Suppressor macrophage (primary cell): ENCODE measurements at places on chromosomes 3 and 15.

DNA sequence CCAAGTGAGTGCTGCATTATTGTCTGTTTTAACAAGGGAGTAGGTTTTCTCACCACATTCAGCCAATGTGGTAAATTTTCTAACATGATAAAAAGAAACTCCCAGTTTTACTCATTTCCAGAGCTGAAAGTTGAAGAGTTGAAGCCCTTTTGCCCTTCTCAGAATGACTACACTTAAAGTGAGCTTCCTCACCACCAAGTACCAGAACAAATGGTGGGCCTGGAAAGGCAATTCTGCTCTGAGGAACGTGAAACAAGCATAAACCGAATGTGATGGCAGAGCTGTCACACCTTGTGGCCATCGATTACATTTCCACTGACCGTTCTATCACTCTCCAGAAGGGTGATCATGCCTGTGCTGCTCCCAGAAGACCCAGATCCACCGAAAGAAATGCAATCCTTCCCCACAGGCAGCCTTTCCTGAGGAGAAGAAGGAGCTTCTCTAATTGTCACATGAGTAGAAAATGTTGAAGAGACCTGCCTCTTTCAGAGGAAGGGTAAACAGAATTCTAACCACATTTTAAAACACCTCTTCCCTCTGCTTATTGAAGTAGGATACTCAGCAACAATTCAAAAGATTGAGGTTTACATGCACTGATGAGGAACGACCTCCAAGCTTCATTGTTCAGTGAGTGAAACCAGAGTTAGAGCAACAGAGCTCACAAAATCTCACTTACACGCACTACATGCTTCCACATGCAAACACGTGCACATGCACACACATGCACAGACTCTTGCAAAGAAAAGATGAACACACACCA lies 21.4 kb upstream of the CCR9 start:
- DNase-seq = no peak

DNA sequence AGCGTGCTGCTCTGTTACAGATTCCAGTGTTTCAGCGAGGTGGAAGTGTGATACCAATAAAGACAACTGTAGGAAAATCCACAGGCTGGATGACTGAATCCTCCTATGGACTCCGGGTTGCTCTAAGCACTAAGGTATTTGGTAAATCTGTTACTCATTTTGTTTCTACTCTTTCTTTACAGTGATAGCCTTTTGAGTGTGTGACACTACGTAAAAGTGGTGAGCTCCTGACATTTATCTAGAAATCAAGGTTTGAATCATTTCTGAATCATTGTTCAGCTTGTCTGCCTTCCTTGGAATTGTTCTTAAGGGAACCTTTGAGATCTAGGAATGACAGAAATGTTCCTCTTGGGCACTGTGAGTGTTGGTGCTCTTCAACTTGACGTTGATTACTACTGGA lies 11.2 kb upstream of the CAPN3 start:
- no peak for DNase-seq

DNA sequence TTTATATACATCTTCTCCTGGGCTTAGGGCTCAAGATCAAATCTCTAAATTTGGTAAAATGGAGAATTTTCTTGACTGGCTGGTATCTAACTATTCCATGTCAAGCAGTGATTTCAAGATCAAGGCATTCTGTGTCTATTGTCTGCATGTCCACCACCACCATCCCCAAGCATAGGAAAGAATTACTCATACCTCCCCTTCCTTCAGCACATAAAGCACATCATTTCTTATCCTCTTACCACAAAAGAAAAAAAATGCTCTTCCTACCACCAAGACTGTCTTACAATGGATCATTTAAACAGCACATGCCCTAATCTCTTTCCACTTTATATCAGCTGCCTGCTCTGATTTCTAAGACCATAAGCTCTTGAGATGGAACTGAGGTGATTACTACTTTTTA lies 470.5 kb upstream of the THBS1 start:
- DNase-seq = no peak

DNA sequence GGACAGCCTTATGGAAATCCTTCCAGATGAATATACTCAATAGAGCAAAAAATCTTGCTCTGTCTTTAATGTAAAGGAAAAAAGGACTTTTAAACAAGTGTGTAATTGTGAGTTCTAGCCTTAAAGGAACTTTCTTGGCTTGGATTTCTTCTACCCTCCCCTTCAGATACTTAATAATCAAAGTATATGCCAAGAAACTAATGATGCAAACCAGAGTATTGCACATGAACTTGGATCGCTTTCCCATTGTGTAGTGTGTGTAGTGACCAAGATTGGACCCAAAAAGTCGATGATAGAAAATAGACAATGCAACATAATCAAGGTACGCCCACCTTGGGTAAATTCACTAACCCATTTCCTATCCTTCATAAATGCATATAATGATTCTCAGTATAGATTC lies 123.8 kb downstream of the TIGIT start:
- no peak for DNase-seq

DNA sequence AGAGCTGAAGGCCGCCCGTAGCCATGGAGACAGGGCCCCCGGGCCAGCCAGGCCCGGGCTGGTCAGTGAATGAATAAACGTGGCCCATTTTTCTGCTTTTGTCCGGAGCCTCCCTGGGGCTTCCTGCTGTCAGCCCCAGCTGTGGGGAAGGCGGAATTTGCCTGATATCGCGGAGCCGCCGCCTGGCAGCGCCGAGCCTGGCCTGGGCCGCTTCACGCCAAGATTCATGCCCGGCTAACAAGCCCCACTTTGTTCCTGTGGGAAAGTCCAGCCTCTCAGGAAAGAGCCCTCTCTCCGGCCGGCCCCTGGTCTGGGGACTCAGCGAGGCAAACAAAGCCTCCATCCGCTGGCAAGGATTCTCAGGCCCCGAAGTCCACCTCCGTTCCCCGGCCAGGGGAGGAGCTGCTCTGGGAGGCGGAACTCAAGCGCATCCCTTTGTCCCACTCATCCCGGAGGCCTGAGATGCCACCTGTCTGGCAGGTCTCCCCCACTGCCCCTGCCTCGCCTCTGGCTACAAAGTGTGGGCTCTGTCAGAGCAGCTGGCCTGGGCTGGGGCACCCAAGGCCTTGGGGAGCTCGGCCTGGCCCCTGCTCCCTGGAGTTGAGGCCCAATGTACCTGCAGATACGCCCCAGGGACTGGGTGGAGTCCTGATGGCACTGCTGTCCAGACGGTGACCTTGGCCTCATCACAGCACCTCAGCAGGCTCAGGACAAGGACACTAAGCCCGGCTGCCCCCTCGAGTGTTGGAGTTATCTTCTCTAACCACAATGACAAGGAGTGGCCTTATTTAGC lies 51.6 kb upstream of the SLC6A11 start:
- DNase-seq = no peak

DNA sequence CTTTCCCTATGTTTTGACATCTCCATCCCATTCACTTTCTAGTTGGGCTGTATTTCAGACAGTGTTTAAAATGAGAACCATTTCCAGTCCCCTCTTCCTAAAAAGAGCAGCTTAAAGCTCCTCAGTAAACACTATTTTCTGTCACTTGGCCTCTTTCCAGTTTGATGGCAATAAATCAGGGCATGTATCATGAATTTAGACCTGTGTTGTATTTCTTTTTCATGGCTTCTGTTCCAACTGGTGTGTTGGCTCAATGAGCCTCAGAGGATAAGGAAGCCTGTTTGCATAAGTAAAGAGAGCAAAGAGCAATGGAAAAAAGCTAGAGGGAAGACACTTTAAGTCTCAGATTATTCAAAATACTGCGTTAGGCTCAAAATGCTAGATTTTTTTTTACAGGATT lies 7.2 kb downstream of the CCDC80 start:
- DNase-seq = no peak

GRCh38 chr3:165983284-165983683 lies 146.1 kb upstream of the BCHE start:
- no peak for DNase-seq

DNA sequence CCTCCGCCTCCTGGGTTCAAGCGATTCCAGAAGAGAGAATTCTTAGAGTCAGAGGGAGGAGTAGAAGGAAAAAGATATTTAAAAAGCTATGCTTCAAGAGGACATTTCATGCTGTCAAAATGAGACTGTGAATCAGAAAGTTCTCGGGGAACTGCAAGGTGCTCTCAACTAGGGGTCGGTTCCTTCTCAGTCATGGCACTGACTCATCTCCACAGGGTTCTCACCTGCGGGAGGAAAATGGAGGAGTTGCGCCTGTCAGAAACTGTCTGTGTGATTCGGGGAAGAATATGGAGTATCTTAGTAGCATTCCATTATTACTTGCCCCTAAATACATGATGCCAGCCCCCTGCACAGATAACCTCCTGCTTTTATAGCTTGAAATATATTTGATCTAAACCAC lies 47.4 kb downstream of the APH1B start:
- no peak for DNase-seq

DNA sequence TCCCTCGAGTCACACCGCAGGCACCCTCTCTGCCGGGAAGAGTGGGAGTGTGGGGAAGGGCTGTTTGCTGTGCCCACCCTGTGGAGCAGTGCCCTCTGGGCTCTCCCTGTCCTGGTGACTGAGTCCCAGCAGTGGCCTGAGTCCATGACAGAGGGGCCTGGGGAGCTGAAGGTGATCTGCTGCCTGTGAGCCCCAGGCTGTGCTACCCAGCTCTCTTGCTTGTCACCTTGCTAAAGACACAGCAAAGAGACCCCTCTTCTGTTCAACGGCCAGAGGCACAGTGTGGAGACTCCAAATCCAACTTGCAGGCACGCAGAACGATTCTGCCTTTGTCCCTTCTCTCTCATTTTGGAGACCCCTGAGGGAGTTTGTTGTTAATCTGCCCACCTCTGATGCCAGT lies 232.6 kb downstream of the OPA1 start:
- DNase-seq = no peak

DNA sequence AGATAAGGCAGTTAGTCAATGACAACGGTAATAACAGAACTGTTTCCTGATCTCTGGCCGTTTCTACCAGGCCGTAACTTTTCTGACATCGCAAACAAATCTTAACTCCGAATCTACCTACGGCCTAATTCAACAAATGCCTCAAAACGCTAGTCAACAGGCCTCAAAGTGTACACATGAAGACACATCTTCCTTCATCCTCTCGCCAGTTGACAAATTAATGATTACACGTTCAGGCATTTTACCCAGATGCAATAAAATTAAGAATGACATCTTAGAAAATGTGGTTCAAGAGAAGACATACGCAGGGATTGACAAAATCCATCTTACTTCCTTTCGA lies 1.5 kb downstream of the SFMBT1 start:
- DNase-seq = no peak

GRCh38 chr3:116920826-116921610 lies 211.4 kb downstream of the TUSC7 start:
- DNase-seq = no peak

DNA sequence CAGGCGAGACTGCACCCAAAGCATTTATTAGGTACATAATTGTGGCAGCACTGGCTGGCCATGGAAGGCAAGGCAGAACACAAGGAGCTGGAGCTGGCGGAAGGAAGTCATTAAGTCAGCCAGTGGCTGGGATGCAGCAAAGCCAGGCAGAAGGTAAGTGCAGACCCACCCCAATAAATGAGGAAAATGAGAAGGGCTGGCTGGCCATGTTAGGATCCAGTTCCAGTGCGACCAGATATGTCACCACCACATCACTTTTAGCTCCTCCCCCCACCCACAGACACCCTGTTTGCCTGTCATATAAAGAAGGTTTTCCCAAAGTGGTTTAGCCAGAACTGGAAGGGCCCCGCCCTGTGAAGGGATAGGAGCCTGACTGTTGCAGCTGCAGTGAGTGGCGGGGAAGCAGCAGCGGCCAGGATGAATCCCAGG lies at the start of gene FURIN:
Gene FURIN, plus strand, starts transcription at position 328 of the 429 bp plus-strand sequence. CDS start 7,153 bp downstream, outside the sequence.
- peak; percentile 78 for DNase-seq

GRCh38 chr3:193772422-193772763 lies 179.4 kb downstream of the OPA1 start:
- DNase-seq = no peak

DNA sequence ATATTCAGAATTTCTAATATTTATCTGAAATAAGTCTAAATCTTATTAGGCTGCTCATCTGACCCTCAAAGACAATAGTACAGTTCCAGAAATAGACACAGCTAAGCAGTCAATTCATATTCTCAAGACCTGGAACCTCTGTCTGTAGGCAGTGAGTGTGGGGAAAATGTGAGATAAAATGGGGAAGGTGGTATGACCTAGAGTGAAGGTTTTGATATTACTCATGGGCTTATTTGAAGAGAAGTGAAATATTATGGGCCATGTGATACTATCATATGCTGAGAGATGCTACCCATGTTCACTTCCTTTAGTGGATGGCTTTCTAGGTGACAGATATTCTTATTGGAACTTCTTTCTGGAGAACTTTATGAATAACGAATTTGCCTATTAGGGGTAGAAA lies 33.5 kb downstream of the TGFBR2 start:
- DNase-seq = peak; percentile 40

DNA sequence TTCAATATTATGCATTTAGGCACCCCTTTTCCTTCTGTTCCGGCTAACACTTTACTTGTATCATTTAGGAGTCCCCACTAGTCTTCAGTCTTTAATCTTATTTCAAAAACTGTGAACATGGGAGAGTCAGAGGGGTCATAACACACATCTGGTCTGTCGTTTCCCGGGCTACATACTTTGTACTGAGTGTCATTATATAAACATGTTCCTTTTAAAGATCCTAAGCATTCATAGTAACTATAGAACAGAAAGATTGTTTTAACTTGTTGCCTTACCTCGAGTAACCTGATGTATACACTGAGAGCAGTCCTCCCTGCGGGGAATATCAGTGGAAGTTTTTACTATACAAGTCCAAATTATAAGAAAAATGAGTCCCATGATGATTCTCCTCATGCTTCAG lies 78.2 kb upstream of the VEPH1 start:
- no peak for DNase-seq

- no peak for DNase-seq
Measured at GRCh38 chr15:80162059-80162554, 9.3 kb downstream of the FAH start.

DNA sequence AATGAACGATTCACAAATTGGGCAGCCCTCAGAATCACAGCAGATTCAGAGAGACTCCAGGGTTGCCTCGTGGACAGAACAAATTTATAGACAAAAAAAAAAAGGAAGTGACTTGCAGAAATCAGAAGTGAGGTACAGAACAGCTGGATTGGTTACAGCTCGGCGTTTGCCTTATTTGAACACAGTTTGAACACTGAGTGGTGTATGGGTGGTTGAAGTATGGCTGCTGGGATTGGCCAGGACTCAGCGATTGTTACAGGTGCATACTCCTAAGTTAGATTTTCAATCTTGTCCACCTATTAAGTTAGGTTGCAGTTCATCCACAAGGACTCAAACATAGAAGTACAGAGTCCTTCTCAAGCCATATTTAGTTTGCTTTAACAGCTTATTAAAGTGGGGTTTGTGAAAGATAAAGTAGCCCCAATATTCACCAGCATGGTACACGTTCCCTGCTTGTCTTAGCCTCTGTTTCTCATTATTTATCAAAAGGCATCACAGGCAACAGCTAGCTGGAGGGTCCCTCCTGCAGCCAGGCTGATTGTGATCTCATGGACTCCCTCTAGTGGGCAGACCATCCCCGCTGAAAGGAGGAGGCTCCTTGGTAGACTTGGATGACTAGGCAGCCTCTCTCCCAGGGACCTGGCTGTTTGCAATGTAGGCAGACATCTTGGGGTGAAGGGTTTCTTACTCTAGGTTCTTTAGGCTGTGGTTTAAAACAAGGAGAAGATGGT lies 17.6 kb upstream of the ALDH1L1 start:
- peak; percentile 67 for DNase-seq
